ENCODE measurements at places on chromosomes 16 and 17. TPM values are rescaled to one million over a fixed set of nuclear protein-coding genes. Genes with fewer than 3 reads are reported as not detected.

Gene EFNB3
- 6.0 TPM for polyA plus RNA-seq

Gene NT5C3B
- 50.1 TPM for polyA plus RNA-seq

Gene CDRT15L2
- polyA plus RNA-seq: not detected

- DNase-seq: no peak
Observed at GRCh38 chr16:27920391-27920891, 143.1 kb downstream of the GSG1L start.

DNA sequence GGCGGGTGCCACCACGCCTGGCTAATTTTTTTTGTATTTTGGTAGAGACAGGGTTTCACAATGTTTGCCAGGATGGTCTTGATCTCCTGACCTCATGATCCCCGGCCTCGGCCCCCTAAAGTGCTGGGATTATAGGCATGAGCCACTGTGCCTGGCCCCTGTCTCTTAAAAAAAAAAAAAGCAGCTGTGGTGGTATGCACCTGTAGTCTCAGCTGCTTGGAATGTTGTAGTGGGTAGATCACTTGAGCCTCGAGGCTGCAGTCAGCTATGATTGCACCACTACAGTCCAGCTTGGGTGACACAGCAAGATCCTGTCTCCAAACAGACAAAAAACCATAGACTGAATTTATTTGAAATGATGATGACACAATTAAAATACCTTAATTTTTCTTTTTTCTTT, 24.3 kb downstream of the CDK12 start:
- no peak for DNase-seq

DNA sequence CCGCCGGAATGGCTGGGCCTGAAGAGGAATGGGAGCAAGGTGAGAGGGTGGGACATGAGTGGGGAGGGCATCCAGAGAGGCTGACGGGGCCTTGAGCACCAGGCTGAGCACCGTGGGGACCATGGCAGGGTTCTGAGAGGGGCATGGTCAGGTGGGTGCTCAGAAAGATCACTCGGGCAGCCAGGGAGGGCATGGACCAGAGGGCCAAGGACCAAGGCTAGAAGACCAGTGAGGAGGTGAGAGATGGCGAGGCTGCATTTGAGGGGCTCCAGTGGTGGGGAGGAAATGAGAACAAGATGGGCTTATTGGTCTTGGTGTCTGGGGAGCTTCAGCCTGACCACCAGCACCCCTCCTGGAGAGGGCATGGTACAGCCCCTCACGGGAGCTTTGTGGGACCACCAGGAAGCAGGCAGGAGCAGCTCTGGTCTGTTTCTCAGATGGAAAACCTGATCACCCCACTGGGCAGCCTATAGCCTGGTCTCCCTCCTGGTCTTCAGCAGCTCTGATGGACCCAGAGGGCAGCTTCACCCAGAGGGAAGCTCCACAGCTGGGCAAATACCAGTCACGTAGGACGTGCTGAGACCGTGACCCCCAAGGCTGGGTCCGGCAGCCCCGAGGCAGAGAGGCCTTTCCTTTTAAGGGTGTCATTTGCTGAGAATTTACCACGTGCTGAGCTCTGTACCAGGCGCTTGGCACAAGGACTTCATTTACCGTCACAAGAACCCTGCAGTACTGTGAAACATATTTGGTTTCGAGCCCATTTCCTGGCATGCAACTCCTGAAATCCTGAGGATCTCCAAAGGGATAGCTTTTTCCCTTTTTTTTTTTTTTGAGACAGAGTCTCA, 11.4 kb upstream of the NCBP3 start:
- no peak for DNase-seq

DNA sequence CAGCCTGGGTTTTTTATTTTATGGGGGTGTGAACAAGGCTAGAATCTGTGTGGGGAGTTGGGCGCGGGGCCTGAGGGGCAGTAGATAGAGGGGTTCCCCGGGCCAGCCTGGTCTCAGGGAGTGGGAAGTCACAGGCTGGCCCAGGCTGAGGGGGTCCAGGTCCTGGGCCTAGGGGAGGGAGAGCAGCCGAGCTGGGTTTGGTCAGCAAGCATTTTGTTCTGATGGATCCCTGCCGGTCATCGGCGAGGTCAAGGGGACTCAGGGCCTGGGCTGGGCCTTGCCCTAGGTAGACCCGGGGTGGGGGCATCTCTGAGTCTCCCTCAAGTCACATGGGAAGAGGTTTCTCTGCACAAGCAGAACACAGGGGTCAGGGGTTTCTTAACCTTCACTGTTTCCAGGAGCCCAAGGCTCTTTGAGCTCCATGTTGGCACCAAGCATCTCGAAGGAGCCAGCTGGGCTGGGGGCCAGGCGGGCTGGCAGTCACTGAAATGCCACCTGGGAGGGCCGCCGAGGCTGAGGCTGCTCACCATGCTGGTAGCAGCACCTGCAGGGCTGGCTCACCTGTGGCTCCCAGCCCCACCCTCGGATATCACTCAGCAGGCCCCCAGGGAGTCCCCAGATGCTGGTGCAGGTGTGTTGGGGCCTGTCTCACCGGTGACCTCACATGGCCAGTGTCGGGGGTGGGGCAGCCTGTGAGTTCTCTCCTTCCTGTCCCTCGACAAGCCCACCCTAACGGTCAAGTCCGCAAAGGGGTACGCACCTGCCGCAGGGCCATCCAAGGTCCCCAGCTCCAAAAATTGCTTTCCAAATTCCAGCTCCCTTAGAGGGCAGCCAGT, 41.0 kb downstream of the SLC7A5 start:
- no peak for DNase-seq

DNA sequence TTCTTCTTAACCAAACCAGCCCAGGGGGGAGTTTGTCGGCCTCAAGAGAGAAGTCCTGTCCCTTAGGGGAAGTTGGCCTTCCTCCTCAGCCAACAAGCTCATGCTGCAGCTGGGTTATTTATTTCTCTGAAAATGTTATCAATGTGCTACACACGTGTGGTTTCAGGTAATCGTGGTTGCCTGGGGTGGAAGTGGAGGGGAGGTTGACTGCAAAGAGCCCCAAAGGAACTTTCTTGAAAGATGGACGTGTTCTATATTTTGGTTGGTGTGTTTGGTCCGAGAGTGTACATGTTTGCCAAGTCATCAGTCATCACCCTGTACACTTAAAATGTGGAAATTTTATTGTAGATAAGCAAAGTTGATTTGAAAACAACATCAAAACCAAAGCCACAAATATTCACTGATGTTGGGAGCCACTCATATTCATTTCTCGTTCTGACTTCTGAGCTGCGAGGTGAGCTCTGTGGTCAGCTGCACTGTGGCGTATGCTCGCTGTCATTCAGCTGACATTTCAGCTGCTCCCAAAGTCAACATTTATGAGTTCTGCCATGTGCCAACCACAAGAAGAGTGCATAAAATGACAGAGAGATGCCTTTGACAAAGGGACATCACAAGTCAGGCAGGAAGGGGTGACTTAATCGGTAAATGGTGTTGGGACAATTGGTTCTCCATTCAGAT, 26.5 kb upstream of the ADGRG1 start:
- DNase-seq: no peak

- DNase-seq: no peak
Observed at GRCh38 chr17:31926100-31926729, 10.6 kb upstream of the SUZ12 start.

DNA sequence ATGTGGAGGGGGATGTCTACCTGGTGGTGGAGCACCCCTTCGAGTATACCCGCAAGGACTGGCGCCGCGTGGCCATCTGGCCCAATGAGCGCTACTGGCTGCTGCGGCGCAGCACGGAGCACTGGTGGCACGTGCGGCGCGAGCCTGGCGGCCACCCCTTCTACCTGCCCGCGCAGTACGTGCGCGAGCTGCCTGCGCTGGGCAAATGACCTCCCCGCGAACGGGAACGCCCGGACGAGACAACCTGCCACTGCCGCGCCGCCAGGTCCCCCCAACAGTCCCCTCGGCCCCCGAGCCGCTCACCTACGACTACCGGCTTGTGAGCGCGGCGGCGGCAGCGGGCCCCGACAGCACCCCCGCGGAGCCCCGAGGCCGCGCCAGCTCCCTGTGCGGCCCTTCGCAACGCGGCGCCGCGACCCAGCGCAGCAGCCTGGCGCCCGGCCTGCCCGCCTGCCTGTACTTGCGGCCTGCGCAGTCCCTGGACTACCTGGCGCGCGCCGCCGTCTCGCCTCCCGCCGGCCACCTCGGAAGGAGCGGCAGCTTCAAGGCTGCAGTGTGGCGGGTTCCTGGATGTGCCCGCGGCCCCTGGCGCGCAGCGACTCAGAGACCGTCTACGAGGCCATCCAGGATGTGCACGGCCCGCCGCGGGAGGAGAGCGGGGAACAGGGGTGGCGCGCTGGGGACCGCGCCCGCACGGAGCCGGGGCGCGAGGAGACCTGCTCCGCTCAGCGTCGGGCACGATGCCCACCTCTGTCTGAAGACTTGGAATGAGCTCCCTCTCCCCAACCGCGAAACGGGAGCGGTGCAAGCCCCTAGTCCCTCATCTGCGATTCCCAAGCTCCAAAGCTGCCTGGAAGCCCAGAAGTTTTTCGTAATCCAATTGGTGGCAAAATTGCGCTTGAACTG, 48.7 kb upstream of the AMZ2 start:
- DNase-seq: no peak

- peak; percentile 85 for DNase-seq
Observed at GRCh38 chr17:9575381-9576101, at the start of gene STX8. STX8 (minus strand) TSS chr17:9575820; CDS start chr17:9575808, 12 bp downstream.

- DNase-seq: no peak
Observed at GRCh38 chr17:19915245-19915978, 47.7 kb upstream of the ULK2 start.

DNA sequence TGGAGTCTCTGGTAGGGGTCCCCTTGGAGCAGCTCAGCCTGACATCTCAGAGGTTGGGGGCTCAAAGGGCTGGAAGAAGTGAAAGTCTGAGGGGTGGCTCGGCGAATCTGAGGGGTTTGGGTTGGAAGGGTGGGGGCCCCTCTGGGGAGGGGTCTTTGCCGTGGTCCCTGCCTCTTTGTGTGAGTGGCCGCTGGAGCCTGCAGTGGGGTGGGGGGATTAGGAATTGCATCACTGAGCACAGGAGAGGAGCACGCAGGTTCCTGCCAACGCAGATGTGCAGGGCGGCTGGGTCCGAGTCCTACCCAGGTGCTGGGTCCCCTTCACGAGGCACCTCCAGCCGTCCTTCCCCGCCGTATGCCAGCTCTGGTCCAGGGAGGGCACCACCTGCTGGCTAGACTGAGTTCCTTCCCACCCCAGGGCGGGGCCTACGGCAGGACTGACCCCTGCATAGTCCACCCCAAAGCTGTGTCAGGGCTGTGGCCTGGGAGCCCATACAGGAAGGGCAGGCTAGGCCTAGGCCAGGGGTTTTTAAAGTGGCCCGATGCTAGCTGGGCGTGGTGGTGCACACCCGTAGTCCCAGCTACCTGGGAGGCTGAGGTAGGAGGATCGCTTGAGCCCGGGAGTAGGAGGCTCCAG, 9.9 kb downstream of the FMNL1 start:
- no peak for DNase-seq

DNA sequence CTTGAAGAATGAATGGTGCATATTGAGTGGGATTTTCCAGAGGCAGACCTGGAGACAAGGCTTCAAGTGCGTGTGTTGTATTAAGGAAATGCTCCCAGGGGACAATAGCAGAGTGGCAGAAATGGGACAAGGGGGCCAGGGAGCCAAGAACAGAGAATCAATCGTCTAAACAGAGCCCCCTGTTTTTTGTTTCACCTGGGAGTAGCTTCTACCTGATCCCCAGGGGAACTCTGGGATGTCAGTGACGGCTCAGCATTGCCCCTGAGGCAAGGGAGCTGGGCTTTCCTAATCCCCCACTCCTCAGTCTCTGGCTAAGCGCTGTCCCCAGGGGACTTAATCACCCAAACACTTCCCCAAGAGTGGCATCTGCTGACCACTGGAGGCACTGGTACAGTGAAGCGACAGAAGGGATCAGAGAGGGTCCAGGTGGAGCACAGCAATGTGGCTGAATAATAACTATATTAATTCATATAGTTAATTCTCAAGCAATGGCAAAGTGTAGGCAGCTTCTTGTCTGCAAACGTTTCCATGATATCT, 35.7 kb upstream of the C16orf78 start:
- DNase-seq: no peak

Data from muscle of arm (tissue), 14 donors.